ENCODE measurements at places on chromosomes 7 and 10.

DNA sequence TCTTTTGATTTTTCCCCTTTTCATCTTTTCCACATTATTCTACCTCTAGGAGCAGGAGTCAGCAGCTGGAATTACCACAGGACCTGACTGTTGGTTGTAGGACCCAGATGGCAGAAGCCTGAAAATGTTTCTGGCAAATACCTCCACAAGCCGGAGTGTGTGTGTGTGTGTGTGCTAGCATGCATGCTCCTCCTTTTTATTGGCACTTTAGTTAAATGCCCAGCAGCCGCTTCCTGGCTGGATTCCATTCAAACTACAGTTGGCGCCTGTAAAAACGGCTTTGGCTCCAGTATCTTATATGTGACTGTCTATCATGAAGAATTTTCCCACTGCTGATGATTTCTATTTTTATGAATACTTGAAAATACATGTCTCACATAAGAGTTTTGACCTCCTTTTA lies 319.7 kb upstream of the SP4 start:
- no peak for DNase-seq

GRCh38 chr7:123003539-123004126 lies 8.1 kb upstream of the TAS2R16 start:
- DNase-seq = no peak

DNA sequence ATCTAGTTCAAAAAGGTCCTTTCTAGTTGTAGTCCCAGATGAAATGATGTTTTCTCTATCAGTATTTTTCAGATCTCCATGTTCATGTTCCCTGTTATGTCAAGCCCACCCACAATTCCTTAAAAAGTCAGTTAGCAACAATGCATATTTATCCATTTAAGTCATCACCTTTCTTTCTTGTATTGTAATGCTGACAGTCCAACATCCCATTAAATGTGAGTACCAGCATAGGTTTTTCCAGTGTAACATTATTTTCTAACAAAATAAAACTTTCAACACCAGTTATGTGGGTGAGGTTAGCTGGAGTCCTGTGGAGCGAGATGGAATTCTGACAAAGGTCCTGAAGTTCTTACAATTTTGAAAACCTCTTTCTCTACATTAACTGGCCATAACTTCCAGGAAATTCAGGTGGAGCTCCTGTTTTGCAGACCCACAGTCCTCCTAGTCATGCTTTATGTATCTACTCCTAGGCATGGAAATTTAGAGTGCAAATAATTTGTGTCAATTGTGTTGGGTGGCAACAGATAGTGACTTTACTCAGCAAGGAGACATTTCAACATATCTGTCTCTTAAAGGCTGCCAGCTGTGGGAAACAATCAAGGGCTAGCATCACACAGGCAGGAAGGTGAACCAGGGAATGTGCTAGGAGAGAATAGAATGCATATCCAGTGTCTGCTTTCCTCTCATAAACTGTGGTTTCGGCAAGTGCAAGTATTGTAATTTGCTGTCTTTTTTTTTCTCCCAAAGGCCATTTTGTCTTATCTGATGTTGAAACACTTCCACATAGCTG lies 162.6 kb downstream of the MTERF1 start:
- no peak for DNase-seq

DNA sequence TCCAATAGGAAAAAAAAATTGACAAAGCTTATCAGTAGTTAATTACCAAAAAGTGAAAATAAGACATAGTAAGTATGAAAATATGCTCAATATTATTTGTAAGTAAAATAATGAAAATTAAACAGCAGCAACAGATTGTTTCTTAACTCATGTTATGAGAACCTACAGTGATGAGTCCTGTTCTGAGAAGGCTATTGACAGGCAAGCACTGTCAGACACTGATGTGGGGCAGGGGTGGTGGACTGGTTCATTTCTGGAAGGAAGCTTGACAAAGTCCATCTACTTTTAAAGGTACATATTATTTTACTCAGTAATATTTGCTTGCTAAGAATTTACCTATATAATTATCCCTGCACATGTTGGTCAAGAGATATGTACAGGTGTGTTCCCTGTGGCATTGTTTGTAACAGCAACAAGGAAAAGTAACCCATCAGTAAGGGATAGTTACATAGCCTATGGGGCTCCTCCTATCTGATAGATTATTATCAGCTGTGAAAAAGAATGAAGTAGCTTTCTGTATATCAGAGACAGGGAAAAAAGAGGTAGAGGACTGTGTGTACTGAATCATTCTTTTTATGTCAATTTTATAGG lies 161.6 kb downstream of the RTKN2 start:
- DNase-seq = no peak

DNA sequence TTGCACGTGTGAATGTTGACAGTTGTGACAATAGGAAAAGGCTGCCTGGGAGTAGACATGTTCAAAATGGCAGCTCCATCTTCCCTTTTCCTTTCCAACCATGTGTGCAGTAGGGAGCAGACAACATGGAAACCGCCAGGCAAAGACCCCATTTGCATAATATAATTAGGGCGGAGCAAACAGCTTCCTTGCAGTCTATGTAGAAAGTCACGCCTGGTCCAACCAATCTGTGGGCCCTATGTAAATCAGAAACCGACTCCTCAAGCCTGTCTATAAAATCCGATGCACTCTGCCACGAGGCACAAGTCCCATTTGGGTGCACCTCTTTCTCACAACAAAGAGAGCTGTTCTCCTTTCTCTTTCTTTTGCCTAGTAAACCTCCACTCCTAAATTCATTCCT lies 19.6 kb downstream of the NEBL start:
- no peak for DNase-seq

- DNase-seq = no peak
These were observed 90.7 kb downstream of the SRPK2 start for GRCh38 chr7:105297985-105298384.

DNA sequence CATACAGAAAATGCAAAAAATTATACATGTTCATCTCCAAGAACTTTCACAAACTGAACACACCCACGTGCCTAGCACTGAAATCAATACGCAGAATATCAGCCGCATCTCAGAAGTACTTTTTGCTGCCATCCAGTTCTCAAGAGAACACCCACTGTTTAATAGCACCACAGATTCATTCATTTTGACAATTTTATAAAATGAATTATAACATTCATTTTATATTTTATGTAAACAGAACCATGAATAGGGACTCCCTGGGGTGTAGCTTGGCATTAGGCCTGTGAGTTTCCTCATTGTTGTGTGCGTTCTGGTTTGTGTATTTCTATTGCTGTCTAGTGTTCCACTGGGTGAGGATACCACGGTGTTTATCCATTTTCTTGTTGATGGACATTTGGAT lies 77.3 kb upstream of the PIP4K2A start:
- DNase-seq = no peak

- no peak for DNase-seq
These were observed 66.4 kb downstream of the PTF1A start for GRCh38 chr10:23258516-23258915.

GRCh38 chr10:131175891-131176290 lies 135.6 kb downstream of the TCERG1L start:
- no peak for DNase-seq

- no peak for DNase-seq
These were observed 174.1 kb upstream of the YAE1 start for GRCh38 chr7:39392151-39392550.

- no peak for DNase-seq
These were observed 210.2 kb upstream of the AGK start for GRCh38 chr7:141340991-141341390.

DNA sequence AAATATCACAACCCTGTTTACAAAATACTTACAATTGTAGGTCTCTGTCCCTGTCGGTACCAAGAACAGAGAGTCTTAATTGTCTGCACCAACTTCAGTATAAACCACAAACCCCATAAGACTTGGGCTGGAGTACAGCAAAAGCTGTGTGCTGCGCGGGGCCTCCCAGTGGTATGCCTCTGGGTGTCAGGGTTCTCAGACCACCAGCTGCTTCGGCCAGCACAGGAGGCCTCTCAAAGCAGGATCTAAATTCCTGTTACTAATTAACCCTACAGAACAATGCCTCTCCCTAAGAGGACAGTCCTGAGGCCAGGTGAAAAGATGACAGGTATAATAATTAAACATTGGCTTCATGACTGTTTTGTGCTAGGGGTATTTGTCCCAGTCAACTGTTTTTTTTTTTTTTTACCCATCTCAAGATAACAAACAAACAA lies 957 bp upstream of the SVIL start:
- DNase-seq = no peak

DNA sequence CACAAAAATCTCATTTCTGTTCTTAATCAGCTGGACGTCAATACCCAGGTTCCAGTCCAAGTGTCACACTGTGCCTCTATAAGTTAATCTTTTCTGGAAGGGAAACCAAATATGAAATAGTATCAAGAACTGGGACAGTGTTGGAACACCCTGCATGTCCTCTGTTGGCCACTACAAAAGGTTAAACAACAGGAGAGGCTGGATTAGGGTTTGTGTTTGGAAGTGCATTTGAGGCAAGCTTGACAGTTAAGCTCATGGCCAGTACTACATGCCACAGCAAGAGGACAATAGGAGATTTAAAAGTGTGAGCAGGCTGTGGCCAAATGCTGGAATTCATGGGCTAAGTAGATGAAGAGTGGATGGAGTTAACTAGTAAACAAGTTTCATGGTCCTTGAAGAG lies 751.5 kb downstream of the AUTS2 start:
- DNase-seq = no peak

DNA sequence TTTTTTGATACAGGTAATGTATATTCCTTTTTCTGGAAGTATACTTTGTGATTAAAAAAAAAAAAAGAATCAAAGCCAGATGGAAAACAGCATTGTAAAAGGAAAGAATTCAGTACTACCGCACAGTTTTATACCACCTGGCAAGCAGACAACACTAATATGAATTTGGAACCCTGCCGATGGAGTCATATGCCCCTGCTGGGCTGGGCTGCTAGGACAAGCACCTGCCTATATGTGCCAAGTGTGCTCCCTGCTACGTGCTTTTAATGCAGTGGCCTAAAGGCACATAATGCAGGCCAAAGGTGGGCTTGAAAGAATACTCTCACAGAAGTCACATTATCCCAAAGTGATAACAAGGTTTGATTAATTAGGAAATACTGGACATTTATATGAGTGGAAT lies 29.8 kb upstream of the WAC start:
- DNase-seq = no peak

- no peak for DNase-seq
These were observed 41.8 kb upstream of the PLCE1 start for GRCh38 chr10:93951905-93952304.

- DNase-seq = no peak
These were observed 22.6 kb downstream of the TBATA start for GRCh38 chr10:70762441-70763175.

DNA sequence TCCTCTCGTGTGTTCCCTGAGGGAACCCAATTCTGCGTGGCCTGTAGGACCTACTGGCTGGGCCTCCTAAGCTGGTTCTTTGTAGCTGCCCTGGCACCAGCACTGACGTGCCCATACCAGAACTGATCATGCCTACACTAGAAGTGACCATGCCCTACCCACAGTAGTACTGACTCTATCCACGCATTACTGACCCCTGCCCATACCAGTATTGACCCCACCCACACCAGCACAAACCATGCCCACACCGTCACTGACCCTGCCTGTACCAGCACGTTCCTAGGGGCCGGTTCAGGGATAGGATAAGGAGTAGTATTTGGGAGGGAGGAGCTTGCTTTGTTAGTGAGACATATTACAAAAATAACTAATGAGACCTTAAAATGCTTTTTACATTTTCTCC lies 88.0 kb downstream of the DOCK1 start:
- no peak for DNase-seq

GRCh38 chr10:110629680-110630191 lies 14.4 kb upstream of the RBM20 start:
- no peak for DNase-seq

DNA sequence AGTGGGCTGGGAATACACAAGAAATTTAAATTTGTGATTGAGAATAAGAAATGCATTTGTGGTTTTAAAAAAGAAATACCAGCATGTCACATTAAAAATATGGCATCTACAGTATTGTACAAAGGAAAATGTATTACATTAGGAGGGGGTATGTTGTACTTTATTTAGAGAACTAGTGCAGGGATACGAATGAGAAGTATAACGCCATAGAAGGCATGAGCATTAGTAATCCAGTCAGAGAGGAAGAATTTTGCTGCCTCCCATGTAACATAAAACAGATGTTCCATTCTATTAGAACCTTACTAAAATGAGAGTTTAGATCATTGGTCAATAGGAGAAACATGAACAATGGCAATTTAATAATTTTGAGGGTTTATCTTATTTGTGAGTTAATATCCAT lies 182.2 kb downstream of the ADK start:
- no peak for DNase-seq

DNA sequence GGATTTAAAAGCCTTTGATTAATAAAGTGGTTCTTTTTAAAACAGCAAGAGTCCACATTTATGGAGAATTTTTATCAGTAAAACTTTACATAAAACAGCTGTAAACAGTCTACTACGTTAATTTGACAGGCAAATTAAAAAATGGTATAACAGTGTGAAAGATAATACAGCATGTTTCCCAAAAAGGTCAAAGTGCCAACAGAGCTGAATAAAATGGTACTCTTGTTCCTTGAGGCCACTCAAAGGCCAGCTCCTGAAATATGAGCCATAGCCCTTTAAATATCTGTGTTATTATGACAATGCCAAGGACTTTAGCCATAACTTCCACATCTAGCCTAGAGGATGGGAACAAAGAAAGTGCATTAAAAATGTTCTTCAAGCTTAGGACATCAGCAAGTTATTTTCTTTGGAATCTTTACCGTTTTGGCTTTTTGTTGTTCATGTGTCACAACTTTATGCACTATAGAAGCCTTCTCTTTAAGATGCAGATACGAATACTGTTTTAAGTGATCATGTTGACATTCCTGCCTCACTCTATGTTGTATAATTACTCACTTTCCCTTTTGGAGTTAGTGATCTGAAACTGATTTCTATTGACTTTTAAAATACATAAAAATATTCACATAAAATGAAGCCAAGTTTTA lies 165.6 kb downstream of the RNLS start:
- no peak for DNase-seq
